ENCODE measurements at places on chromosomes 7 and 10.

GRCh38 chr7:77893813-77894212 is 95.2 kb downstream of the PHTF2 start:
- DNase-seq = no peak

DNA sequence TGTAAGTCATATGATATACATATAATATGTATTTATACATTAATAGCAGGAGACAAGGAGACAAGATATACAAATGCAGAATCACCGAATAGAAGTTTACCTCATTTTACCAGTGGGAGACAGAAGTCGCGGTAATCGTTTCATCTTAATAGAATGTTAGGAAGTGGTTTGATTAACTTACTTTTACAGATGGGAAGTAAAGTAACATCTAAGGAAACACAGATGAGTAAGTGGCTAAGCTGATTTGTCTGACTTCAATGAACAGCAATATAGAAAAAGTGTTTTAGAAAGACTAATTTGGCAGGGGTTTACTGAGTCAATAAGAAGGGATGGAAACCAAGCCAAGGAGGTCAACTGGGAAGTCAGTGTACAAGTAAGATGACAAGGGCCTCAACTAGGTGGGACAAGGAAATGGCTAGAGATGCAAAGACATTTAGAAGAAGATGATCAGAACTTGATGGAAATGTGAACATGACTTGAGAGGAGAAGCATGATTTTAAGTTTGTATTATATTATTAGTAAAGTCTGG is 36.2 kb upstream of the FAM133B start:
- no peak for DNase-seq

- no peak for DNase-seq
Measured at GRCh38 chr10:118974951-118975350, 54.6 kb upstream of the NANOS1 start.

DNA sequence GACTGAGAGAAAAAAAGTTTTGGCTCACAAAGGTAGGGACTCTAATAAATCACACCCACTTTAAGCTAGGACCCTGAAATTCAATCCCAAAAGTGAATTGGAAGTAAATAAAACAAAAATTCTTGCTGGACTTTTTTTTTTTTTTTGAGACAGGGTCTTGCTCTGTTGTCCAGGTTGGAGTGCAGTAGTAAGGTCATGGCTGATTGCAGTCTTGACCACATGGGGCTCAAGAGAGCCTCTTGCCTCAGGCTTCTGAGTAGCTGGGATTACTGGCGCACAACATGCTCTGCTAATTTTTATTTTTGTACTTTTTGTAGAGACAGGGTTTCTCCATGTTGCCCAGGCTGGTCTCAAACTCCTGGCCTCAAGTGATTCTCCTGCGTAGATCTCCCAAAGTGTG is 5.0 kb upstream of the LUC7L2 start:
- no peak for DNase-seq

DNA sequence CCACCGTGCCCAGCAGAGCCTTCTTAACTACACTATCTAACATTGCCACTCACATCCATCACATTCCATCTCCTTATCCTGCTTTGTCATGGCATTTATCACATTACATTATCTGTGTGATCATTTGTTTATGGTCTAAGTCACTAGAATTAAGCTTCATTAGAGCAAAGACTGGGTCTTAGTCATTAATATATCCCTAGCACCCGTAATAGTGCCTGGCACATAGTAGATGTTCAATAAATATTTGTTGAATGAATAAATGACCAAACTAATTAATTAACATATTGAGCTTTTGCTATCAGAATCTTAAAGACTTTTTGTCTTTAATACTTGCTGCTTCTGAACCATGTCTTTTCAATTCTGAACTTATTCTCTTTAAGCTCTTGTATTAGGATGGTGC is 5.9 kb upstream of the COPG2 start:
- DNase-seq = no peak

DNA sequence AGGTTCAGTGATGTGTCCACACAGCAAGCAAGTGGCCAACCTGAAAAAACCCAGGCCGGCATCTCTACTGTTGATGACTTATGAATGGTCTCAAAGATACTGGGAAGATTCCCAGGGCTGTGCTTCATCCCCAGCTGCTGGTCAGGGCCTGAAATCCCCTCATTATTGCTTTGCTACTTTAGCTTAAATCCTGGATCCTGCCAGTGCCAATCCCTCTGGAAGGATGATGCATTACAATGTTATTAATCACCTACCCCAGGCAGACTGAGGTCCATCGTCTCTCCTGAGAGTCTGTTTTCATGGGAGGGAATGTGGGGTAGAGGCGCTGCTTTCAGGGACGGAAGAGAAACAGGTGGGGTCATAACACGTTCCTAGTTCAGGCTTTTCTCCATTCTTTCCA is 371.6 kb downstream of the RPS24 start:
- DNase-seq = no peak

GRCh38 chr10:14843327-14843988 is 5.4 kb downstream of the HSPA14 start:
- DNase-seq = no peak

GRCh38 chr10:24425151-24425550 is 216.2 kb downstream of the KIAA1217 start:
- no peak for DNase-seq

- no peak for DNase-seq
Measured at GRCh38 chr7:23863209-23863787, 153.3 kb downstream of the STK31 start.

DNA sequence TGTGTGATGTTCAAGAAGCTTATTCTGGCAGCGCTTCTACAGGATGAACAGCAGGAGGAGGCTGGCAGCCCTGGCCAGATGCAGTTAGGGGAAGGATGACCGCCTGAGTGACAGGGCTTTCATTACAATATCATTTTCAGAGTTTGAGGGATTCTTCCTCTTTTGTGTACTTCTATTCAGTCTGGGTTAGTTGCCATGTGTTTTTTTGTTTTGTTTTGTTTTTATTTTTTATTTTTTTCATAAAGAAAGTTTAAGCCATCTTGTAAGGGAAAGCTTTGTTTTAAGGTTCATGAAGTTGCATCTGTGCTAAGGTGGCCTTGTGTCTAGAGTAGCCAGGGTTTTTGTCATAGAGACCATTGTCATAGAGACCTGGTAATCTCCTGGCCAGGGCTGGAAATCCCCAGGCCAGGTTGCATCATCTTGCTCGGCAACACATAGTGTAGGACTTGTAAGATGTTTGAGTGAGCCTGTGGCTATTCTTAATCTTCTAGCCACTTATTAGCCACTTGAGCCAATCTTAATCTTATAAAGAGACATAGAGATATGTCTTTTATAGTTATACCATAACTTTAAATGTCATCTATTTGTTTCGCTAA is 230.5 kb upstream of the TMEM229A start:
- DNase-seq = no peak

DNA sequence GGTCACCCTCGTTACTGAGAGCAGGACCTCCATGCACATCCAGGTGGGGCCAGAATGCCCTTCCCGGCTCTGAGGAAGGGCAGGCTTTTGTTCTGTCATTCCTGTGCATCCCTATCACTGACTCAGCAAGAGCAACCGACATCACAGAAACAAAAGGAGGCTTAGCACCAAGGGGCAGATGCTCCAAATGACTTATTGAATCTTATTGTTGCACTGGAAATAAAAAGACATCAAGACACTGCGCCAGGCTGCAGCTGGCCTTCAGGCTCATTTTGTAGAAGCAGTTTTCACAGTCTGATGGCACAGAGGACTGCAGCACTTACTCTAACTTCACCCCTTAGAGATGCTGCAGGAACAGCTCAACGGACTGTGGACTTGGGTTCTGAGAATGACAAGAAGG is 126.4 kb downstream of the PAXIP1 start:
- no peak for DNase-seq

GRCh38 chr7:76381814-76382213 is 23.0 kb upstream of the YWHAG start:
- no peak for DNase-seq

- no peak for DNase-seq
Measured at GRCh38 chr10:56139405-56139804, 221.7 kb downstream of the ZWINT start.

DNA sequence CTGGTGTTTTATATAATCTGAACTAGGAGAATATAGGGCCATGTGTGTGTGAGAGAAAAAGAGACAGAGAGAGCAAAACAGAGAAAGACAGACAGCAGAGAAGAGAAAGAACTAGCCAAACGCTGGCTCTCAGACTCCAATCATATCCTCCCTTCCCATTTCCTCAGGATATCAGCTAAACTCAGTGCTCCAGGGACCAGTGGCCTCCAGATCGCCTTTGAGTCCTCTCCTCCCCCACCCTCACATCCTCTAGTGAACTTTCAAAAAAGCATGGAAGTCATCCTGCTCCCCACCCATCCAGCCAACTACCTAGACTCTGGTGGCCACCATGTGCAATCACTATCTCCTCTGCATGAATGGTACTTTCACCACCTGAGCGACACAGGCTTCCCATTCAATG is 386.1 kb upstream of the NPVF start:
- DNase-seq = no peak

DNA sequence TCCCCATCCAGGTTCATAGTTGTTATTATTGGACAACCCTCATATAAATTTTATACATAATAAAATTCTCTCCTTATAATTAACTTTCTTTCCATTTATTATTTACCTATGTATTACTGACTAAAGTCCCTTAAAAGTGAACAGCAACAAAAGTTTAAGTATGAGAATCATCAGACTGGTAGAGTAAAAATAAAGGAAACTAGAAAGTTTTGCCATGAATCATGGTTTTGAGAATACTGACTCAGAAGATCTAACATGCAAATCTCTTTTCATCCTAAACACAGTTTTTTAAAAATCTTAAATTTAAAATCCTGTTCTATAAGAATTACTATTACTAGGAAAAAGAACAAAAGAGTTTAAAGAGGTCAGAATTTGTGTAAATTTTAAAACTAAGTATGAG is 32.1 kb downstream of the HERC4 start:
- DNase-seq = no peak

GRCh38 chr7:88111140-88111743 is 108.6 kb downstream of the SRI start:
- no peak for DNase-seq

DNA sequence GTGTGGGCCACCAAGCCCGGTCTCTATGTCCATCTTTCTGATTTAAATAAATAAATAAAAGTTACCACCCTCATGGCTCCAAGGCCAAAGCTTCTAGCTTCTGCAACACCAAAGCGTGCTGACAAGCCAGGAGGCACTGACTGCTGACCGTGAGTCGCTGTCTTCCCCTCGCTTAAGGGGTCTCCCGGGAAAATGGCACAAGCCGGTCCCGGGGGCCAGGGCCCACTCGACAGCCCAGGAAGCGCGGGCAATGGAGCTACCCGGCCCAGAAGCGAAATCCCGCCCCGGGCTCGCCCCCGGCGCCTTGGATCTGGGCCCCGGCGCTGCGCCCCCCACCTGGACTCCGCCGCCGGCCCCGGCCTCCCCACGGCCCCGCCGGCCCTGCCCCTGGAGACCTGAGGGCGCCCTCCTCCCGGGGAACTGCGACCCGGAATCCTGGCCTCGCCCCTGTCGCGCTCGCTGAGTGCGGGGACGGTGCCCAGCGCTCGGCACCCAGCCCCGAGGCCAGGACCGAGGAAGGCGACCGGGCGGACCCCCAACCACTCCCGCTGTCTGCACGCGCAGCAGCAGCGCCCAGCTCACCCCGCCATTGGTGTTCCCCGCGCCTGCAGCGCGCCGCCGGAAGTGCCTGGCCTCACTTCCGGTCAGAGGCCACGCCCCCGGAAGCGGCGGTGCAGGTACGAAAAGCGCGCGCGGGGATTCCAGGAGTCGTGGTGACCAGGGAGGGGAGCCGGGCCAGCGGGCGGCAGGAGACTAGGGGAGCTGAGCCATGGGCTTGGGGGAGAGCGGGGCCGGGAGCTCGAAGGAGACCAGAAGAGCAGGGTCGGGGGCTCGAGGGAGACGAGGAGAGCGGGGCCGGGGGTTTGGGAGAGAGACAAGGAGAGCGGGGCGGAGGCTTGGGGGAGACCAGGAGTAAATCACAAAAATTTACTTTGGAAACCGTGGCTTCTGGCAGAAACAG is at the start of the genes MRM2 and NUDT1:
Gene MRM2, minus strand, starts transcription at position 626 of the 961 bp plus-strand sequence. Its CDS starts 36 bp downstream, at position 590.
Gene NUDT1, plus strand, starts transcription at position 647 of the 961 bp plus-strand sequence. CDS start 2,349 bp downstream, outside the sequence.
- peak; percentile 18 for DNase-seq

DNA sequence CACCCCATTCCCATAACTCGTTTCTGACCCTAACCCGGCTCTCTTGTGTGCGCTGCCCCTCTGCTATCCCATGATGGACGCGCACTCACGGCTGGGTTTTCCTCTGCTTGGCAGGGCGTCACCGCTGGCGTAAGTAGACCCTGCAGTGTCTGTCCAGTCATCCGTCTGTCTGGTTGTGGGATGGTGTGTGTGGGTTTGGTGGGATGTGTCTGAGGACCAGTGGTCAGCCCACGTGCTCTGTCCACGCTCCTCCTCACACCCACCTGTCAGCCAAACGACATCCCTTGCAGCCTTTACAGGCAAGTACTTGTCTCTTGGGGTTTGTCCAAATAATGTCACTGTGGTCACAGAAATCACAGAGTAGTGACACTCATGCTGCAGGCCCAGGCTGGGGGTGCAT is 20.8 kb downstream of the LDB3 start:
- no peak for DNase-seq

- no peak for DNase-seq
Measured at GRCh38 chr10:77308084-77308732, 329.4 kb downstream of the KCNMA1 start.

DNA sequence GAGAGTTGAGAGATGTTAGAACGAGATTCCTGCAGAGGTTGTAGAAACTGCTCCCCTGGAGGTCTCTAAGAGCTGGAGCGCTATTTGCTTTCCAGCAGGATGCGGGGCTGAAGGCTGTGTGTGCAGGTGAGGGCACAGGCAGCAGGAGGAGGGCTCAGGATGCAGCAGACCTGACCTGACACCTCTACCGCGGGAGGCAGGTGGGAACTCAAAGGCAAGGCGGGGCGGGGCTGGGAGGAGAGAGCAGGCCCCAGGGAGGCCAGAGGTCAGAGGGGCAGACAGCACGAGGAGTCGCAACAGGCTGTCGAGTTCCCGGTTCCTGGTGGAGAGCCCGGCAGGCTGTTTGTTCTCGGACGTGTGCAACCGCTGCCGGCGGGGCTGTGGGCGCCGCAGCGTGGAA is 7.9 kb upstream of the CRTAC1 start:
- DNase-seq = no peak

DNA sequence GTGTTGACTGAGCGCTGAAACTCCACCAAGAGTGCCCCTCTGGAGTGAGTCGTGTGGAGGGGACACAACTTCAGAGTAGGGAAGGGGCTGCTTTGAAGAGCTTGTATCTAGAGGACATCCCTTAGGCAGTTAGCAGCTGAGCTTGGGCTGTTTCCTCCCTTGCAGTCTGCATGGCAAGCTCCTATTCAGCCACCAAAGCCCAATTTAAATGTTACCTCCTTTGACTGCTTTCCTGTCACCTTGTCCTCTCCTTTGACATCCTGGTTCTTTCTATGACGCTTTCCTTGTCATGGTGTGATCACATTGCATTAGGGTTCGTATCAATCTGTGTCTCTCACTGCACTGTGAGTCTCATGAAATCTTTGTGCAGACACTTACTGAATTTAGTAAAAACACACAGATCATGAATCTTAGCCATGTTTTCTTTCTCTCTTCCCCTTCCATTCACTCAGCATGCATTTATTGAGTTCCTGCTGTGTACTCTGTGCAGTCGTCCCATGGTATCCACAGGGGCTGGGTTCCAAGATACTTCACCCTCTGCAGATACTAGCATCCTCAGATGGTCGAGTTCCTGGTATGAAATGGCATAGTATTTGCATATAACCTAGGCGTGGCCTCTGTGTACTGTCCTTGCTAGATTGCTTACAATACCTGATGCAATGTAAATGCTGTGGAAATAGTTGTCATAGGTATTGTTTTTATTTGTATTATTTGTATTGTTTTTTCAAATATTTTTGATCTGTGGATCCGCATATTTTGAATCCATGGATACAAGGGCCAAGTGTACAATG is 228.5 kb downstream of the CCDC3 start:
- no peak for DNase-seq

GRCh38 chr7:26188206-26188956 is 12.2 kb downstream of the HNRNPA2B1 start:
- DNase-seq = no peak

Measured in activated naive CD4-positive, alpha-beta T cell (primary cell).